IMR-90 (cell line): ENCODE measurements at places on chromosomes 11 and 22. TPM values are rescaled to one million over a fixed set of nuclear protein-coding genes. Genes with fewer than 3 reads are reported as not detected.

- DNase-seq, result peak; percentile 72
These were observed 28.5 kb upstream of the RBX1 start for GRCh38 chr22:40922484-40923303.

DNA sequence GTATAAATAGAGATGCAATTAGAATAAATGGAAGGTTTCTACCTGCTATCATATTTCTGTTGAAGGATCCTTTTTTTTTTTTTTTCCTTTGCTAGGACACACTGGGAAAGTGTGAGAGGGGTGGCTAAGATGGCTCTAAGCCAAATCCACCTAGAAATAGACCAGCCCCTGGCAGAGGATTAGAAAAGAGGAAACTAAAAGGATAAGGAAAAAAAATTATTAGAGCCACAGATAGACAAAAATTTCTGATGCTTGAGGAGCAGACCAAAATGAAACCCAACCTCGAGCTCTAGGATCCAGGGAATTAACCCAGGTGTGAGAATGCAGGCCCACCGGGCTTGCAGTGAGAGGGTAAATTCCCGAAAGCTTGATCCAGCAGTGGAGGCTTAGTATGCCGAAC, 262.3 kb downstream of the CADM1 start:
- DNase-seq, result no peak

GRCh38 chr11:130448416-130449309, at the start of gene ADAMTS15:
Gene ADAMTS15 (plus strand): TSS chr11:130448645. CDS start chr11:130448974, 329 bp downstream.
- DNase-seq, result peak; percentile 84

- DNase-seq, result no peak
These were observed 13.4 kb downstream of the OTOG start for GRCh38 chr11:17560281-17561110.

GRCh38 chr22:29217827-29218757, 12.4 kb downstream of the EMID1 start:
- no peak for DNase-seq

DNA sequence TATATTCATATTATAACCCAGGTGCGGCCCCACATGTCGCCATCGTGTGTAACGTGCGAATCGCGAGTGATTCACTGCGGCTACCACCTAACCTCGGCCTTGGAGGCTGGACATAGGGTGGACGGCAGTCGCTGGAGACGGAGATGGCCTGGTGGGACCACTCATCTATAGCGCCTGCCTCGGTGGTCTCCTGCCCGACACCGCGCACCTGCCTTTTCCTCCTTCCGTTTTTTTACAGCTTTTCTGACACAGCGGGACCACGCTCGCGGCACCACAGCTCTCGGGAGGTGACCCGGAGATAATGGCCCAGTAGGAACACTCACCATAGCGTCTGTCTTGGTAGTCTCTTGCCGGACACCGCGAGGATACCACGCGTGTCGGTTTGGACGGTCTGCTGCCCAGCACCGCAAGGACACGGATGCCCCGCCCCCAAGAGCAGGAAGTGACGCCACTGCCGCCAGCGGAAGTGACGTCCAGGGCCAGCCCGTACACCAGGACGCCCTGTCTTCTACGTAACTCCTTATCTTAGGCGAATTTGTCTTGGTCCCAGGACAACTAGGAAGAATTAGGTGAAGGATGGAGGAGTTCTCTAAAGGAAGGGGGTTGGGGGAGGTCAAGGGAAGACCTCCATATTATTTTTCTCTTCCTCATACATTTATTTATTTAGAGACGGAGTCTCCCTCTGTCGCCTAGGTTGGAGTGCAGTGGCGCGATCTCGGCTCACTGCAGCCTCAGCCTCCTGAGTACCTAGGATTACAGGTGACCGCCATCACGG, 6.4 kb downstream of the SNU13 start:
- DNase-seq, result peak; percentile 88

CSF2RB gene
- total RNA-seq, result not detected in 2 replicates

DEUP1 gene
- not detected in 2 replicates for total RNA-seq

LRRC55 gene
- not detected in 2 replicates for total RNA-seq

MMP7 gene
- total RNA-seq, result not detected in 2 replicates

ACR gene
- not detected in 2 replicates for total RNA-seq

CHRM1 gene
- total RNA-seq, result not detected in 2 replicates

SMC1B gene
- total RNA-seq, result not detected in 2 replicates
